ENCODE measurements at places on chromosomes 16 and 17.

GRCh38 chr17:71535321-71535720 is 585.5 kb upstream of the SOX9 start:
- no peak for DNase-seq

- DNase-seq = peak; percentile 80
Measured at GRCh38 chr17:76623271-76624146, 20.0 kb downstream of the ST6GALNAC1 start.

DNA sequence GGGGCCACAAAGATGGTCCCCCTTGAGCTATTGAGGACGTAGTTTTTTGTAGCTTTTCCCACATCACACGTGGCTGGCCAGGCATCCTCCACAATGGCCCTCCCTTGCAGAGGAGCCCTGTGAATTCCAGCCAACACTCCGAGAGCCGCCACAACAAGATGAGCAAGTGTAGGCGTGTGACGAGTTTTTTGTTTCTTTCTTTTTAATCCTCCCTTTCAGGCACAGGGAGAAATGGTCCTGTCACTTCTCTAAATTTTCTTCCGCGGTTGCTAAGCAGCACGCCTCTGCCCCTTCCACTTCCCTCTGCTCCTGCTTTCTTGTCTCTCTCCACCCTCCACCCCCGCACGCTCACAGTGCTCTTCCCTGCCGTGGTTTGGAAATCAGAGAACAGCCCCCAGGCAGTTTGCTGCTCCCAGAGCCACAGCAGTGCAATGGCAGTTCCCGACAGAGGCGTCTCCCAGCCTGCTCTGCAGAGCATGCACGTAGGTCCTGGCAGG is 68.0 kb upstream of the MRTFB start:
- no peak for DNase-seq

DNA sequence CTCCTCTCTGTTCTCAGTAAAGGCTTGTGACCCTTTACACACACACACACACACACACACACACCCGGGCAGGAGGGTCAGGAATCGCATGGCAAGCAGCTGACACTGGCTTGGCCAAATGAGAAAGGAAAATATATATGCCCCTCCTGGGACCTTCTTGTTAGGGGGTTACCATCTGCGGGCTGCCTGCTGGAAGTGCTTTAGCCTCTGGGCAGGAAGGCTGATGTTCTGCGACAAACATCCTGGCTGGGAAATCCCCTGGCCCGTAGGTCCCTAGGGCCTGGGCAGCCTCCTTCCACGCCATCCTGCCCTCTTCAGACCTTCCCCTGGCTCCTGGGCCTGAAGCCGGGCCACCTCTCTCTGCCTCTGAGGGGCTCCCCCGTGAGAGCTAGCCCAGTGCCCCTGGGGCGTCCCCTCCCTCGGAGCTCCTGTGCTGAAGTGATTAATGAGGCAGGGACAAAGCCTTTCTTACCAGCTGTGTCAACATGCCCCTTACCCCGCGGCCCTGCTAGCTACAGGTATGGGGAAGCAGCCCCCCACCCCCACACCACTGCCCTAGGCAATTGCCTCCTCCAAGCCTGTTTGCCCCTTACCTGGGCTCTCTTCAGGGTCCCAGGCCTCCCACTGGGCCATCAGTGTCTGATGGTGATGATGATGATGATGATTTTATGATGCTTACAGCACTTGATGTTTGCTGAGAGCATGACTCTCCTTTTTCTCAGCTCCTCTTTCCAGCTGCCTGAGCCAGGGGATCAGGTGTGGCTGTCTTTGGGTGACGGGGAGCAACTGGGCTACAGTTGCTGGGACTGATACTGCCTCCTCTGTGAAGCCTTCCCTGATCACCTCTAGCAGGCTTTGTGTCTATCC is 32.8 kb upstream of the ETV4 start:
- peak; percentile 25 for DNase-seq

GRCh38 chr17:36069136-36069535 is 5.1 kb downstream of the CCL18 start:
- no peak for DNase-seq

GRCh38 chr16:57276596-57276995 is 7.9 kb downstream of the PLLP start:
- no peak for DNase-seq

DNA sequence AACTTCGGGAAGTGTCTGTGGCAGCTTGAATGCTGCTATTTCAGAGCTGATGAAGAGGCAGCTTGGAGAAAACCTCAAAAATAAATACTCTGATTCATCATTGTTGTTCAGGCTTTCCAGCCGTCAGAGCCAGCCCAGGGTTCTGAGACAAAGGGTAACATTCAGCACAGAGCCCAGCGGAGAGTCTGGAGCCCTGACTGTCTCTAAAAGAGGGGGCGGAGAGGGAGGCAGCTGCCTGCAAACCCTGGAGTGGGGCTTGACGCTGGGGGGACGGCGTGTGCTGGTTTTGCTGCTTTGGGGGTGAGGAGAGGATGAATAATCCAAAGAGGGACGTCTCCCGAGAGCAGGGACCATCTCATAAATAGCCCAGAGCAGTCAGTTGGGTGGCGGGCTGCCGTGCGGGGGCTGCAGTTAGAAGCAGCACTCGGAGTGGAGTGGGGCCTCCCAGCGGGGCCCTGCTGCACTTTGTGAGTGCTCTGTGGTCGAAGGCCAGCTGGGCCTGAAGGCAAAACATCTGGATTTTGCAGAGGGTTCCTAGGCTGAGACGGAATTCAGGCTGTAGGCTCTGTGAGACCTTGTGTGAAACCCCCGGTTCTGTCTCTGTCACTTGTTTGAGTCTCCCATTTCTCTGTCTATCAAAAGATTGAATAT is 237.8 kb downstream of the PRKCA start:
- DNase-seq = no peak

GRCh38 chr17:65593855-65594845 is 32.7 kb upstream of the AXIN2 start:
- no peak for DNase-seq

DNA sequence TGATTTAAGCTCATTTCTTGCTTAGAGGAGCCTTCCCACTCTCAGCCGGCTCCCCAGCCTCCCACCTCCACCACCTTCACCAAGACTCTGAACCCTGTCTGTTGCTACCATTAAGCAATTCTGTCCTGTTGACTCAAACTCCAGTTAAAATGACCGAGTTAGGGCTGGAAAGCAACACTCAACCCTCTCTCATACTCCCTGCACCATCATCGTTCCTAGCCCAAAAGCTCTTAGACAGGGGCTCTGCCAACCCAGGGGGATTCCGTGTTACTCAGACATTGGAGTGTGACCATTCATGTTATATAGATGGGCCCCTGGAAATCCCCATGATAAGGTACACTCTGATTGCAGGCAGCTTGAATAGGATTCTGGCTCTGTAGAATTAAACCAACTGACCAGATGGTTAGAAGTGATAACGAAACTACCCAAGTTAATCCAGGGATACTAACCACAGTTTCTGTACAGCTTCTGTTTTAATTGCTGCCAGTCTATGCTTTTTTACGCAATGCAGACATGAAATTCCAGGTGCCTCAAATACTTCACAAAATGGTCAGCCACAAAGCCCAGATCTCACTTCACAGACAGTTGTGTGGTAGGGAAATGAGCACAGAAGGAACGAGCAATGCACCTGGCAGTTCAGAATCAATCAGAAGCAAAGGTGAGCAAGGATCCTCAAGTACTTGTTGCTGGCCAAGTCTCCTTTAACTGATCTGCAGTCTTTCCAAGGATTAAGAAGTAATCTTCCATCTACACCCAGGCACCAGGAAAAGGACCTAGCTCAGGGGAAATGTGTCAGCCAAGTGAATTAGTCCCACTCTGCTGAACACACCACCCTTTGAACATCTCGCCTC is 2.1 kb downstream of the SSTR2 start:
- peak; percentile 25 for DNase-seq

- peak; percentile 86 for DNase-seq
Measured at GRCh38 chr16:67968400-67969253, at the start of gene SLC12A4. TSS of gene SLC12A4 (minus strand) at chr16:67968637. CDS start at chr16:67968553, 84 bp downstream.

- no peak for DNase-seq
Measured at GRCh38 chr17:17098551-17099179, 56.4 kb downstream of the MPRIP start.

DNA sequence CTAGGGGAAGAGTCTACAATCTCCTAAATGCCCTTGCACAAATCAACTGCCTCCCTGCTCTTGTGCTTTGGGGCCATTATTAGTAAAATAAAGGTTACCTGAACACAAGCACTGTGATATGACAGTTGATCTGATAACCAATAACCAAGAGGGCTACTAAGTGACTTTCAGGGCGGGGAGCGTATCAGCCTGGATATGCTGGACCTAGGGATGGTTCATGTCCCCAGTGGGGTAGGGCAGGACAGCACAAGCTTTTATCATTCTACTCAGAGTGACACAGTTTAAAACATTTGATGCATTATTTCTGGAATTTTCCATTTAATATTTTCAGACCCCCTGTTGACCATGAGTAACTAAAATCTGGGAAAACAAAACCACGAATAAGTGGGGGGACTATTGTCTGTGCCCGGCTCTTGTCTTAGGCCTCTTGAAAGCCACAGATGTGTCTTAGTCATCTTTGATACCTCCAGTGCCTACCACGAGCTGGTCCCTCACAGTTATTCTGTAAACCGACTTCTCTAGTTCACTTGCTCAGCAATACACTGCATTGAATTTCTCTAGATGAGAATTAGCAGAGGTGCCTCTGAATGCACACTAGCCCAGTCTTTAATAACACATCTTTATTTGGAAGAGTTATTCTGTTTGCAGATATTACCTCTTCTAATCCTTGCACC is 94.6 kb upstream of the DHX40 start:
- DNase-seq = no peak

DNA sequence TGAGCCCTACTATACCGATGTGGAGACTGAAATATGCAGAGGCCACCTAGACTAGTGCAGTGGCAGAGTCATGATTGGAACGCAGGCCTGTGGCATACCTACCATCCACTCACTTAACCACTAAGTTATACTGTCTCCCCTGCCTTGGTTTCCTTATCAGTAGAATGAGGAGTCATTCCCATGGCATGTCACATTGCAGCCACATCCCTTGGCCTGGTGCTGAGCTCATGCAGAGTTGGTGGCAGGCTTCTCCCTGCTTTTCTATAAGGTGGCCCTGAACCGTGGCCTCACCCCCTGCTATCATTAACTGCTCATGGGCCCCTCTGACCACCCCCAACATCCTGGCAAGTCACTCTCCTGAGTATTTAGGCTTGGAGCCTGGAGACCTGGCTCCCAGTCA is 212.5 kb downstream of the KATNIP start:
- DNase-seq = no peak

DNA sequence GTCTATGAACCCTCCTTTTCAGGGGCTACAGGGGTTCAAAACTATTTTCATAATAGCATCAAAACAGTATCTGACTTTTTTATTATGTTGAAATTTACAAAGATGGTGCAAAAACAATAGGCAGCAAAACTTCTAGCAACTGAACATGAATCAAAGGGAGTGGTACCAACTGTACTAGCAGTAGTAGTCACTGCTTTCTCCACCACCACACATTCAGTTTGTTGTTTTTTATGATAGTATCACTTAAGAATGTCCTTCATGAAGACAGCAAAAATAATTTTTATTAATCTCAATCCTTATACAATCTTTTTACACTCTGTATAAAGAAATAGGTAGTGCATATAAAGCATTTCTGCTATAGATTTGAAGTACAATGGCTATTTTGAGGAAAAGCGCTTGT is 47.6 kb downstream of the MED13 start:
- no peak for DNase-seq

DNA sequence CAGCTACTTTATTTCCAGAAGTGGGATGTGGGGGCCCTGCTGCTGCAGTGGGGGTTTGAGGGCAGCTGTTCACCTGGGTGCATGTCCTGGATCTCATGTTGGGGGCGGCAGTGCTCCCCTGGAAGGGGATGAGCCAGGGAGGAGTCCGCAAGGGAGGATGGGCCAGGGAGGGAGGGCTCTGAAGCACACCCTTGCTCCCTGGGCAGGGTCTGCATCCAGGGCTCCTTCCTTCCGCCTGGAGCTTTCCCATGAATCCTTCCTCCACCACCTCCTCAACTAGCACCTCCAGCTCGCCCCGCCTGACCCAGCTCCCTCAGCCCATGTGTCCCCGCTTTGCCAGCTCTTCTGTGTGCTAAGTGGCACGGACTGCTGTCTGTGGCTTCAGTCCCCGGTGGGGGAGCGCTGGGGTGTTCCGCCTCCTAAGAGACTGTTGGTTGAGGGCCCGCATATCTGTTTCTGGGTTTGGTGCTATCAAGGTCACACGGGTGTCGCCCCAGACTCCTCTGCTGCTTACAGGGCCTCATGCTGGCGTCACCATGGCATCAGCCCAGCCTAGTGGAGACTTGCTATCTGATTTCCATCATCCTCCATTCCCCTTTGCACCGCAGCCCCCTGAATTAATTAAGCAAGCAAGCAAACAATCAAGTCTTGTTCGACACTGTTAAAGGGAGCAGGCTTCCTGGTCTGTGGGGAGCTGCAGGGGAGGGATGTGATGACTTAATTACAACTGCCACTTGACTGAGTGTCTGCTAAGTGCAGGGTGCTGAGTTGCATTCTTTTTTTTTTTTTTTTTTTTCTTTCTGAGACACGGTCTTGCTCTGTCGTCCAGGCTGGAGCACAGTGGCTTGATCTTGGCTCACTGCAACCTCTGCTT is 71.8 kb downstream of the PRKCA start:
- peak; percentile 43 for DNase-seq

DNA sequence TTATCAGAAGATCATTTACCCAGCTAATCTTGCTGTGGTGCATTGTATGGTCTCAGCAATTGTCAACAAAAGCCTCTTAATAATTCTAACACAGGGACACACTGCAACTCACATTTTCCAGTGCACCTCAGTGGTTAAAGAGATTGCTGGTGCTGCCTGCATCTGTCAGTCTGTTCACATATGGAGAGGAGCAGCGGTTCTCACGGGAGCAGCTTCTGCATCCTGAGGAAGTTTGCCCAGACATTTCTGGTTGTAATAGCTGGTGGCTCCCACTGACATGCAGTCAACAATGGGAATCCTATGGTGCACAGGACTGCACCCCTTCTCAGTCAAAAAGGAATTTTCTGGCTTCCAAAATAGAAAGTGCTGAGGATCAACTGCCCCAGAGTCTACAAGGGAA is 7.8 kb downstream of the GGA2 start:
- DNase-seq = no peak

DNA sequence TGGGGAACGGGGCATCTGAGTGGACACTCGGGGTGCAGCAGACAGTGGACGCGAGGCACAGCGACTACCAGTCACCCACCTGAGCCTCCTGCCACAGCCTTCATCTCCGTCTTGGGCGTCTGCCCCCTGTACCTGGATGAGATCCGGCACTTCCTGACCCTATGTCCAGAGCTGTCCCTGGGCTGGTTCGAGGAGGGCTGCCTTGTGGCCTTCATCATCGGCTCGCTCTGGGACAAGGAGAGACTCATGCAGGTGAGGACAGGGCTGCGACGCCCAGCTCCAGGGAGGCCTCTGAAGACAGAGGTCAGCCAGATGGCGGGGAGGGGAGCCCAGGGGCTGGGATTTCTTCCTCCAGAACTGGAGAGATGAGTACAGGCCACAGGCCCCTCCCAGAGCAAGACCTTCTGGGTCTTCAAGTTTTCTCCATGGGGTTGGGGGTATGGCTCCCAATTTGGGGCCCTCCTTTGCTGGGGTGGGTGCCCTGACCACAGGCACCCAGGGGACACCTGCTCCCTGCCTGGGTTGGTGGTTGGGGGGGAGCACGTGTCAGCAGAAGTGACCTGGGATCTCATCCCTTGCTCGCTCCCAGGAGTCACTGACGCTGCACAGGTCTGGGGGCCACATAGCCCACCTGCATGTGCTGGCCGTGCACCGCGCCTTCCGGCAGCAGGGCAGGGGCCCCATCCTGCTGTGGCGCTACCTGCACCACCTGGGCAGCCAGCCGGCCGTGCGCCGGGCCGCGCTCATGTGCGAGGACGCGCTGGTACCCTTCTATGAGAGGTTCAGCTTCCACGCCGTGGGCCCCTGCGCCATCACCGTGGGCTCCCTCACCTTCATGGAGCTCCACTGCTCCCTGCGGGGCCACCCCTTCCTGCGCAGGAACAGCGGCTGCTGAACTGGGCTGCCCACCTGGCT is 1.9 kb downstream of the AANAT start:
- no peak for DNase-seq

GRCh38 chr16:88798772-88799455 is 4.7 kb upstream of the CDT1 start:
- DNase-seq = no peak
